HepG2 (cell line): ENCODE measurements at places on chromosomes 11 and 22. TPM values are rescaled to one million over a fixed set of nuclear protein-coding genes. Genes with fewer than 3 reads are reported as not detected.

The HMBS gene
- 46.8 and 46.9 TPM in 2 replicates for polyA plus RNA-seq

The ADM gene
- 26.1 and 35.5 TPM in 2 replicates for polyA plus RNA-seq

The DERL3 gene
- polyA plus RNA-seq: not detected in 2 replicates

GRCh38 chr11:9703280-9703679 is 39.4 kb downstream of the SWAP70 start:
- no peak for DNase-seq
